ENCODE measurements at places on chromosomes 2 and 18. TPM values are rescaled to one million over a fixed set of nuclear protein-coding genes. Genes with fewer than 3 reads are reported as not detected.

FAM228A gene
- total RNA-seq, result 0.55 TPM

FRZB gene
- 7.6 TPM for total RNA-seq

RUFY4 gene
- 0.27 TPM for total RNA-seq

CDH20 gene
- 0.68 TPM for total RNA-seq

IMPACT gene
- 46.7 TPM for total RNA-seq

DNA sequence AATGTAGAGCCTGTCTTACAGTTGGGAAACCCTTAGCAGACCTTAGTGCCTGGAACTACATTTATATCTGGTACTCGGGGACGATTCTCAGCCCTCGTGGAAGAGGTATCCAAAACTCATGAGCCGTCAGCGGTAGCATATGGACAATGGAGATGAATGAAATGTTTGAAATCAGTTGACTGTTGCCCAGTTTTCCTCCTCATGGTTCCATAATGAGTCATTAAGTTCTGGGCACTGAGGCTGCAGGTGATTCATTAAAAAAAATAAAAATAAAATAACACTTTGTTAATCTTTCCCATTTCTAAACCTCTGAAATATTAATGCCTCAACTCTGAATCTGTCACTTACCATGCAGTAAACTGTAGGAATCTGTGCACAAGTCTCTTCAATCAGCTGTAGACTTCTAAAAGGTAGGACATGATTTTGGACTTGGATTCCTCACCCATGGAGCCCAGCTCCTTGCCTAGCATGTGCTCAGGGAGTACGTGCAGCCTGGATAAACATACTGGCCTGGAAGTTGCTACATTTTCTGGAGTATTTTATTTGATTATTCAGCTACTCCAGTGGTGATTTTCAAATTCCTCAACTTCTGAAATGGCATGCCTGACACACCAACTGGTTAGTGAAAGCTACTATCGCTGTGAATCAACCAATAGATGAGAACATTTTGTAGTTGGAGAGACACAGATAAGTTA, 979.2 kb downstream of the CNTNAP5 start:
- H3K27ac ChIP-seq, result no peak overlapping the region
- no peak overlapping the region for H3K4me3 ChIP-seq
- no peaks in the 10 kb centered on the region for H3K36me3 ChIP-seq
- no peak for DNase-seq
- H3K27me3 ChIP-seq, result no peaks in the 10 kb centered on the region

DNA sequence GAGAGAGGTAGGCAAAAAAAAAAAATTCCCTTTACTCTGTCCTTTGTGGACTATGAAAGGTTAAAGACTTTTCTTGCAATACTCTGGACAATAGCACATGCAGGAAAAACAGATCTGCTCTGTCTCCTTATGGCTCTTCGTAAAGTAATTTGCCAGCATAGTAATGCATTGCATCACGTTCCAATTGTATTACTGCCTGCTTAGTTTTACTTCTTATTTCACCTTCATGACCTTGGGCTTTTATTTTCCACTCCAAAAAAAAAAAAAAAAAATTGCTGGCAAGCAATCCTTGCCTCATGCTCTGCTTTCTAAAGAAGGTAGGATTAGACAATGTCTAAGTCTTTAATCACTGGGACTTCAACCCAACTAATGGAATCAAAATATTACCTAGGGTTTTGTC, 1802.7 kb downstream of the SUCLG1 start:
- no peaks in the 10 kb centered on the region for H3K27me3 ChIP-seq
- no peak for DNase-seq
- no peaks in the 10 kb centered on the region for H3K36me3 ChIP-seq
- no peak overlapping the region for H3K4me3 ChIP-seq
- H3K4me1 ChIP-seq, result peaks cover 3% of the 10 kb centered on the region

DNA sequence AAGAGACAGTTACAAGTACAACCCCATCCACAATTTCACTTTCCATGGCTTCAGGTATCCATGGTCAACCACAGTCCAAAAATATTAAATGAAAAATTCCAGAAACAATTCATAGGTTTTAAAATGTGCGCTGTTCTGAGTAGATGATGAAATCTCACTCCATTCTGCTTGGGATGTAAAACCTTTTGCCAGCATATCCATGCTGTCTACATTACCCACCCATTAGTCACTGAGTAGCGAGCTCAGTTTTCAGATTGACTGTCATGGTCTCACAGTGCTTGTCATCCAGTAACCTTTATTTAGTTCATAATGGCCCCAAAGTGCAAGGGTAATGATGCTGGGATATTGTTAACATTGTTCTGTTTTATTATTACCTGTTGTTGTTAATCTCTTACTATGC, 40.5 kb downstream of the SMAD4 start:
- no peak overlapping the region for H3K27ac ChIP-seq
- no peaks in the 10 kb centered on the region for H3K36me3 ChIP-seq
- H3K4me3 ChIP-seq, result no peak overlapping the region
- DNase-seq, result no peak
- H3K4me1 ChIP-seq, result no peaks in the 10 kb centered on the region

DNA sequence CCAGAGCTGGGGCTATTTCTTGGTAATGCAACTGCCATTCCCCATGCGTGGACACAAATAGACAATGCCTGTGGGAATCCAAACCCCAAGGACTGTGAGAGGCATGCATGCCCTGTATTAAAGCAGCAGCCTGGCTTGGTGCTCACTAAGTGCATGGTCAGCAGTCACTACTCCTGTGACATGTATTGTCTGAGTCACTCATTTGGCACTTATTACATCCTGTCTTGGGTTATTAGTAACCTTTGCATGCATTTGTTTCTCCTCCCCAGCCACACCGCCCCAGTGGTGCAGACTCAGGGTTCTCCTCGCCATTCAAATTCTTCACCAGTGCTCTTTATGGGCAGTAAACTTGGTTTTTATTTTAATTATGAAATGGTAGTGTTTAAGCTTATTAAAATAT, 30.2 kb downstream of the PRKCE start:
- H3K27me3 ChIP-seq, result no peaks in the 10 kb centered on the region
- H3K4me1 ChIP-seq, result no peaks in the 10 kb centered on the region
- no peak overlapping the region for H3K27ac ChIP-seq
- H3K36me3 ChIP-seq, result no peaks in the 10 kb centered on the region
- no peak for DNase-seq

DNA sequence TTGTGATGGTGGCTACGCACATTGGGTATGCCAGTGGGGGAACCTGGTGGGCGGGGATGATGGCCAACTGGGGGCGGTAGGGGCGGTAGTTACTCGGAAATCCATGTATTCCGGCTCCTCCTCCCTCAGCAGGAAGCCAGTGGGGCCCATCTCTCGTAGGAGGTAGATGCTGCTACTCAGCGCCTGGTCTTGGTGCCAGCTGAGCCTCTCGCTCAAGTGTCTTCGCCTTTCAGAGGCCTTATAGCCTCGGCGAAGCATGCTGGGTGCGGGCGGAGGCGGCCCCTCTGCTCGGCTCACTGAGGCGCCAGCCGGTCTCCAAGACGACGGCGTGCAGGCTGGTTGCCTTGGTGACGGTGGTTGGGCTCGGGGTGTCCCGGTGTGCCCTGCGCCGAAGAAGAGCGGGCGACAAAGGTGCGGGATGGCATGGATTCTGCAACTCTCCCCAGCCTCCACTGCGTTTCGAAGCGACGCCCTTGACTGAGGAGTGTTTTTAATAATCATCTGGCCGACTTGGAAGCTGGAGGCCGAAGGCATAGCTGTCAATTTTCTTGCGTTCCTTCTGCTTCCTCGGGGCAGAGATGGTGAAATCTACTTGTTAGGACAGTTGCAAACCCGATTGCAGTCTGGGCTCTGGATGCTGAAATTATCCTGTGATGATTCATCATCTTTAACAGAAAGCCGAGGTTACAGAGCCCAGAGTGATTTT, at the start of gene ZSWIM2:
Gene ZSWIM2, minus strand, starts transcription at position 298 of the 706 bp plus-strand sequence. Its CDS starts 40 bp downstream, at position 258.
- H3K36me3 ChIP-seq, result no peaks in the 10 kb centered on the region
- H3K27ac ChIP-seq, result no peak within 1 kb of the TSS
- no peaks in the 10 kb centered on the region for H3K27me3 ChIP-seq
- no peaks in the 10 kb centered on the region for H3K4me1 ChIP-seq
- H3K4me3 ChIP-seq, result peak within 1 kb of the TSS; percentile 8

DNA sequence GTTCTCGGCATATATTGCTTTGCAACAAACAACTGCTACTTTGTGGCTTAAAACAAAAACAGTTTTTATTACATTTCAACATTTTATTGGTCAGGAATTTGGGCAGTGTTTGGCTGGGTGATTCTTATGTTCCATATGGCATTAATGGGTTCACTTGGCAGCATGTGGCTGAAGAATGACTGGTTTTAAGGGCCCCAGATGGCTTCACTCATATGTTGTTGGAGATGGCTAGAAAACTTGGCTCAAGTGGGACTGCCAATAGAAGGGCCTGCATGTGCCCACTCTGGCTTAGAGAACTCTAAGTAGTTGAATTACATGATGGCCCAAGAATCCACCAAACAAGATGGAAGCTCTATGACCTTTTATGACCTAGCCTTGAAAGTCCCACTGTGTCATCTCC, 86.1 kb downstream of the FASTKD2 start:
- DNase-seq, result no peak
- H3K4me1 ChIP-seq, result no peaks in the 10 kb centered on the region
- no peak overlapping the region for H3K4me3 ChIP-seq
- H3K27ac ChIP-seq, result no peak overlapping the region
- no peaks in the 10 kb centered on the region for H3K36me3 ChIP-seq
- no peaks in the 10 kb centered on the region for H3K27me3 ChIP-seq

DNA sequence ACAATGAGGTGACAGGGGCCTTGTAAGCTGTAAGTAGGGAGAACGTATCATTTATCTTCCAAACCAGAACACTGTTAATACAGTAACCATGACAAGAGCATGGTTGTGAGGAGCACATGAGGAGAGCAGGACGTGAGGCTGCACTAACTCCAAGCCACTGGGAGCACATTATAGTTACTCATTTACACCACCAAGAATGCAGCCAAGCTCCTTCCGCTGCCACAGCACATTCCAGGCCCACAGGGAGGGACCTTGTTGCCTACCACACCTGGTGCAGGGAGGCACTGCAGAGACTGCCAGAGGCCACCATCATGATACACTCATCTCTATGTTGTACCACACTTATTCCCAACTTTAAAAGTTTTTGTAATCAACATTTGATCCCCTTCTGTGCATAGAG, 13.5 kb upstream of the SFXN5 start:
- no peak for DNase-seq
- no peaks in the 10 kb centered on the region for H3K4me1 ChIP-seq
- no peaks in the 10 kb centered on the region for H3K36me3 ChIP-seq
- no peaks in the 10 kb centered on the region for H3K27me3 ChIP-seq
- no peak overlapping the region for H3K4me3 ChIP-seq

- no peak overlapping the region for H3K4me3 ChIP-seq
- H3K36me3 ChIP-seq, result no peaks in the 10 kb centered on the region
- no peaks in the 10 kb centered on the region for H3K4me1 ChIP-seq
- no peak overlapping the region for H3K27ac ChIP-seq
- no peak for DNase-seq
- no peaks in the 10 kb centered on the region for H3K27me3 ChIP-seq
These were observed 394.4 kb downstream of the FIGN start for GRCh38 chr2:163341426-163341825.

Data from prostate gland (tissue), 2 donors.